ENCODE measurements at places on chromosomes 4 and X.
A peak's percentile ranks its signal among the peaks of the same experiment; 100 is the strongest.

DNA sequence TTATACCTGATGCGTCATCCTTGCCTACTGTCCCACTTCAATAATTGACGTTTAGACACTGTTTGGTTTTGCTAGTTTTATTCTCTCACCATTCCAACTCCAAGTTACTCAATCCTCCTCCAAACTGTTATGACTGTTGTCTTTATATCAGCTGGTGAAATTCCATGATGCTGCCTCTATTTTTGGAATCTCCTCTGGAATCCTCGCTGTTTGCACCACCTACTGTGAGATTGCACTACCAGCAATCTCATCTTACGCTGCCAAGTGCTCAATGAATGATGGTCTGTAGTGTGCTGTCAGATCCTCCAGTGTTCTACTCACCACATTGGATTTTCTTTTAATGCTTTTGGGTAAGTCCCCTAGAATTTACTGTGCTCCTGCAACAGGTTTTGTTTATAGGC, 13.2 kb upstream of the PCDH18 start:
- no peak for DNase-seq

- DNase-seq, result no peak
Observed at GRCh38 chrX:10171249-10171648, 14.5 kb downstream of the CLCN4 start.

- DNase-seq, result no peak
Observed at GRCh38 chrX:128616933-128617332, 564.7 kb upstream of the ACTRT1 start.

DNA sequence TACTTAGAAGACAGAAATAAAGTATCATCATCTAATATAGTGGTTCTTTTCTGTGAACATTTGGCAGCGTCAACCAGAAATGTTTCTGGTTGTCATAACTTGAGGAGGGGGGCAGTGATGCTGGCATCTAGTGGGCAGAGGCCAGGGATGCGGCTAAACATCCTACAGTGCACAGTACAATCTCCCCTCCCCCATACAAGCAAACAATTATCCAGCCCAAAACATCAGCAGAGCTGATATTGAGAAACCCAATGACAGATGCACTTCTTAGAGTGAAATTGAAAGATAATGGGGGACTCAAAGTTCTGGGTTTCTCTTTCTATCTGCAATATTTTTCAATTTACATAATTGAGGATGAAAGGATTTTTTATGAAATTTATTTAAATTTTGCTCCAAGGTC, 1.9 kb upstream of the EIF1AX start:
- no peak for DNase-seq

- peak; percentile 38 for DNase-seq
Observed at GRCh38 chr4:17599826-17600225, 14.6 kb upstream of the MED28 start.

GRCh38 chrX:96386981-96387380, 297.7 kb upstream of the DIAPH2 start:
- no peak for DNase-seq

DNA sequence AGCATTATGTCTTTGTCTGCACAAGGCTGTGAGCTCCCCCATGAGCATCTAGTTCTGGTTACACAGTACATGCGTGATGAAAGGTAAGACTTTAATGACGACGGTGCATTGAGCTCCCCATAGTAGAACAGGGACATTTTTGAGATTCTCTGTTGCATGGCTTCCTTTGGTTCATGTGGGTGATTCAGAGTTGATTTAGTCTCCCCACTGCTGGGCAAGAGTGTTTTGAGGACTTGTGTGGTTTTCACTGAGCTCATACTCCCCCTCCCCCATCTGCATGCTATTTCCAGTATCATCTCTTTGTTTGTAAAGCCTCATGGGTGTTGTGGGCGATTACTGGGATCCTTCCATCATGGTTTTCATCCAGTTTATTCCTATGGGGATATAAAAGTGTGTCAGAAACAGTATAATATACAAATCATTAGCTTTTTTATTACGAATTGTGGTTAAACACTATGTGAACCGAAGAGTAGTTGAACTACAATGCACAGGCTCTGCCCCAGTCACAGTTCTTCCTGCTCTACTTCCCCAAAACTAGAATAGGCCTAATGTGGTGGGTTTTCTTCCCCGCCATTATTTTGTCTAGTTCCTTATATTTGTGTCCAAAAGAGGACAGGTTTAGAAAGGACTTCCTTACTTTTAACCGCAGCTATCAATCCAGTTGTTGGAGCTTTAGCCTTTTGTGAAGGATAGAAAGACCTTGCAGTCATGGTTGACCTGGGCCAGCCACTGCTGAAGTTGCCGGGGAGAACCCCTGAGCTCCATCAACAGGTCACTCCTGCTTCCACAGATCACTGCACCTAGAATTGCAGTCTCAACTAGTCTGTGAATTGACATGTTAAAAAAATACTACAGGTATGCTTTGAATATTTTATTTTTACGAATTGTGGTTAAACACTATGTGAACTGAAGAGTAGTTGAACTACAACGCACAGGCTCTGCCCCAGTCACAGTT, 30.4 kb downstream of the KIT start:
- no peak for DNase-seq

- no peak for DNase-seq
Observed at GRCh38 chr4:52879471-52879870, 17.4 kb downstream of the RASL11B start.

GRCh38 chr4:48138936-48139335, 4.9 kb upstream of the TXK start:
- DNase-seq, result no peak

DNA sequence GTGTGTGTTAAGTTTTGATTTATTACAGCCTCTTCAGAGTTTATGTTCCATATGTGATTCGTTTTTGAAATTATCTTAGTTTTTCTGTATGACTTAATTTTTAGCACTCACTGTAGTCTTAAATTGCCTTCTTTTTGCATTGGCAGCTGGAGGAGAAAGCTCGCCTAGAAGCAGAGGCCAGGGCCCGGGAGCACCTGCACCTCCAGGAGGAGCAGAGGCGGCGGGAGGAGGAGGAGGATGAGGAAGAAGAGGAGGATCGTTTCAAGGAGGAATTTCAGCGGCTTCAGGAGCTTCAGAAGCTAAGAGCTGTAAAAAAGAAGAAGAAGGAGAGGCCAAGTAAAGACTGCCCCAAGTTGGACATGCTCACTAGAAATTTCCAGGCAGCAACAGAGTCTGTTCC, 56.6 kb downstream of the TNIP2 start:
- no peak for DNase-seq

- no peak for DNase-seq
Observed at GRCh38 chrX:135984256-135984655, 979 bp upstream of the SLC9A6 start.

DNA sequence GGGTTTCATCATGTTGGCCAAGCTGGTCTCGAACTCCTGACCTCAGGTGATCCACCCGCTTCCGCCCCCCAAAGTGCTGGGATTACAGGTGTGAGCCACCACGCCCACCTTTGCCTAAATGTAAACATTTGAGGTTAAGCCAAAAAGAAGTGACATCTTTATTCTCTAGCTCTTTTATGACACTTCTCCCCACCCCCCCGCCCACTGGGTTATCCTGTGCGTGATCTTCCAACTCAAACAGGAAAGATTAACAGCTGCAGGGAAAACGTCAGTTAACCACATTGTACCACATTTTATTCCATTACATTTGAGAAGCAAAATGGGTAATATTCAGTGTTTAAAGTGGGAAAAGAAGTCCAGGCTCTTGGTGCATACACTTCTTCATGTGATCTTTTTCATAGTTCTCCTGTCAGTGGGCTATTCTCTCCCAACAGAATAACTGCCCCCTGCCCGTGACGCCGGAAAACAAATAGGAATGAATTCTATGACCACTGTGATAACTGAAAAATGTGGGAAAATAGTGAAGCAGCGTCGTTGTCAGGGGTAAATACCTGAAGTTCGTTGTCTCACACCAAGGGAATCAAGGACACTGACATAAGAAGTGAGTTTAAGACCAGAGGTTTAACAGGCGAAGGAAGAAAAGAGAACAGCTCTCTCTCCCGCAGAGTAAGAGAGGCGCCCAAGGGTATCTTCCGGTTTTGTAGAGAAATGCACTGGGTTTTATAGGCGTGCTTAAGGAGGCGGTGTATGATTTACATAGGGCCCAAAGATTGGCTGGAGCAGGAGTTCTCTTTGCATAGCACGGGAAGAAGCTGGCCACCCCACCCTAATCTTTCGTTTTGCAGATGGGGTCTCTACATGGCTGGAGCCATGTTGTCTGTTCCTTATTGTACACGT, 9.7 kb upstream of the SRD5A3 start:
- no peak for DNase-seq

- peak; percentile 38 for DNase-seq
Observed at GRCh38 chrX:46588263-46588662, 14.7 kb downstream of the CHST7 start.

GRCh38 chr4:183984566-183984965, 79.5 kb downstream of the STOX2 start:
- DNase-seq, result no peak

DNA sequence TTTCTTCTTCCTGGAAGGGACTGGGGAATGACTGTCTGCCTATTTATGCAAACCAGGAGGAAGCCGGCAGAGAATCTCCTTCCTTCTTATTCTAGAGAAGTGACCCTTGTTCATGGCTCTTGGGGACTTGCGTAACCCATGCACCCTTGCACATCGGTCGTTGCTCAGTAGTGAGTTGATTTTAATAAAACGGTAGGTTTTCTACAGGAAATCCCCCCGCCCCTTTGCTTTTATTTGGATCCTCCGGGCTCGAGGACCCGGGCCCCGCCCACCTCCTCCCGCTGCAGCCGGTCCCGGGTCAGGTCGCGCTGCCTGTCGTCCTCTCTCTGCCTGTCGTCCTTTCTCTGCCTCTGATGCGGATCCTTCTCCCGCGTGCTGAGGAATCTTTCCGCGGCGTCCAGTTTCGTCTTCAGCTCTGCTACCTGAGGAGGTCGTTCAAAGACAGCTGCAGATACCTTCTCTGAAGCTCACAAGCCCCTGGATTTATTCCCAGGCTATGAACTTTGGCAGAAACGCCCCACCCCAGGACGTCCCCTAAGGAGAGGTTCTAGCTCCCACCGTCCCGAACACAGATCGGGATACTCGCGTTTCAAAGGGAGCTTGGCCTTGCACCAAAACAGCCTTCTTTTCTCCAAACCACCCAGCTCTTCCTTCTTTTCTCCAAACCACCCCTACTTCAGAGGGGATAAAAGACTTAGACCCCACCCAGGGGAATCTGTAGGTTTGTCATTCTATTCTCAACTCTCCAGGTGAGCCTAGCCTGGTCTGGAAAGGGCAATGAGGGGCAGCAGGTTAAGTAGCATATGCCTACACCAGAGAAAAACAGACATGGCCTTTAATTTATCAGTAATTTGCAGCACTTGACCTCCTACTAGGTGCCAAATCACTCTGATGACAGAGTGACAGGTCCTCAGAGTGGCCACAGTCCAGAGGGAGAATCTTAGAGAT, 7.0 kb downstream of the TNIP3 start:
- DNase-seq, result no peak

DNA sequence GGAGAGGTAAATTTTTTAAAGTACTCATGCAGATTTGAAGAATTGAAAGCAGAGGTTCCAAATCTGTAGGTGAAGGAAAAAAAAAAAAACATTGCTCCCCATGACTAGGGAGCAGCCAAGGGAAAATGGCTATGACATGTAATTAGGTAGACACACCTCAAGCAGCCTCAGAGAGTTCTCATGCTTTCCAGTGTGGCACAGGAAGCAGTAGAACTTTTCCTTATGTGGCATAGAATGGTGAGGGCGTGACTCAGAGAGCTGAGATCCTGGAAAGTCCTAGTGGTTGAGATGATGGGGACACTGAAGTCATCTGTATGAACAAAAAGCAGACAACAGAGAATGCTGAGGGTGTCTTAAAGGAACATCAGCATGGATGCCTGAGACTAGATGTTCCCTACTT, 148.6 kb upstream of the NWD2 start:
- no peak for DNase-seq

DNA sequence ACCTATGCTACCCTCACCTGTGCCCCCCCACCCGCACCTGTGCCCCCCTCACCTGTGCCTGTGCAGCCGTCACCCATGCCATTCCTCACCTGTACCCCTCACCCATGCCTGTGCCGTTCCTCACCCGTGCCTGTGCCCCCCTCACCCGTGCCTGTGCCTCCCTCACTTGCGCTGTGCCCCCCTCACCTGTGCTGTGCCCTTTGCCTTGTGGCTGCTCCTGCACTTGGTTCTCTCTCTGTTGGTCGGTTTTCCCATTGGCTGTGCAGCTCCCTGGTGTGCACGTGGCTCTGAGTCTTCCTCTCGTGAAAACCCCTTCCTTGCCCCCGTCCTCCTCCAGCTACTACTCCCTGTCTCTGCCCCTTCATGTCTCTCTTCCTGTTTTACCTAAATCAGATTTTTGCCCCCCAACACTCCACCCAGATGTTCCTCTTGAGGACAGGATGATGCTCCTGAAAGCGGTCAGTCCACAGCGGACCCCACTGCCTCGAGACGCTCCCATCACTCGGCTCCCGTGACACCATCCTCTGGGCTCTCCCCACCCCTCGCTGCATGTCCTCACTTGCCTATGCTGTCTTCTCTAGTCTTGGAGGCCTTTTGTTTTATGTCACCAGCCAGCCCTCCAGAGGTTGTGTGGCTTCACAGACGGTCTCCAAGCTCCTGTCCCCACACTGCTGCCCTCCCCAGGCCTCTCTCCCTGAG, 6.8 kb downstream of the MAEA start:
- no peak for DNase-seq

GRCh38 chrX:1485033-1485432, 32.3 kb upstream of the ASMTL start:
- no peak for DNase-seq

- DNase-seq, result no peak
Observed at GRCh38 chr4:127586922-127587571, 45.7 kb upstream of the INTU start.

DNA sequence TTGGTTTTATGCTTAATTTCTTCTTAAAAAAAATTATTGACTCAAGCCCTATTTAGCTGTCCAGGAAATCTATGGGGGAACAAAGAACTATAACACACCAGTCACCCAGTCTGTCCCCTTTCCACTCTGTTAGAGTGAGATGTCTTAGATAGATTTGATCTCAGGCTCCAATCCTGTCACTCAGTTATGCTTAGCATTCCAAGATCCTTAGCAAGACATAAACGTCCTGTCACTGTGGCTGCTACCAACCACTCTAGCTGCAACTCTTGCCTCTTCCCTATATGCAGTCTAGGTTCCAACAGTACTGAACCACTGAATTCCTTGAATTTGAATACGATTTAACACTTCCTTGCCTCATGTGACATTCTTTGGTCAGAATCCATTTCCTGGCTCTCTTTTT, 241.9 kb upstream of the NWD2 start:
- no peak for DNase-seq

Measured in skin of body (tissue), 3 donors.